NCI-H1694 (cell line): ENCODE measurements at places on chromosomes 7 and 10.

- DNase-seq: no peak
Observed at GRCh38 chr10:1631282-1631681, 106.0 kb downstream of the ADARB2 start.

DNA sequence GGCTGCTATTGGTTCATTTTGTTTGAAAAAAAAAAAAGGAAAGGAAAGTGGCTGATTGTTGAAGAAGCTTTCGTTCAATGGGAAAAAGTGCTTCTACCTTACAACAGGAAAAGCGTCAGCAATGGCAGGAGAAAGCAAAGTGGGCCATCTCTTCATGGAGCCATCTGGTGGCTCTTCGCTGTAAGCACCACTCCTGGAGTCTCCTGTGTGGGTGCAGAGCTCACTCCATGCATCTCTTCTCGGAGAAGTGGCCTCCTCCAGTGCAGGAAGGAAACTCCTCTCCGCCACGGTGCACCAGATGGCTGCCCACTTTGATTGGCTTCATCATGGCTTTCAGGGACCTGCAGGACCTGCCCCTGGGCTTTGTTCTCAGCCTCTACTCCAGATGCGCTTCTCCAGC, 250.9 kb downstream of the PTEN start:
- peak; percentile 28 for DNase-seq

DNA sequence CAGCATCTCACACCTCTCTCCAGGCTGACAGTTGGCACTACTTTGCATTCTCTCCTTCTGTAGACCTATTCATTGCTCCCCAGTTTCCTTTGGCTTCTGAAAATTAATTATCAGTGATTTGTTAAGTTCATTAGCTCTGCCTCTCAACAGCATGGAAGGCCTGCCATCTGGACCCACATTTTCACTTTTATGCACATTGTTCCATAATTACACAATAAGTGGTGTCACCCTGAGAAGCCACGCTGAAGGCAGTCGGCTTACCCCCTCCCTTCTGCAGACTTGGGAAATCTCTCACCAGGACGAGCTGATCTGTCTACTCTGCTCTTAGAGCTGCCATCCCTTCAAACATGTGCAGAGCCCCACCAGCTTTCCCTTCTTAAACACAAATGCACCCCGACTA, 64.7 kb downstream of the SLIT1 start:
- DNase-seq: peak; percentile 72

DNA sequence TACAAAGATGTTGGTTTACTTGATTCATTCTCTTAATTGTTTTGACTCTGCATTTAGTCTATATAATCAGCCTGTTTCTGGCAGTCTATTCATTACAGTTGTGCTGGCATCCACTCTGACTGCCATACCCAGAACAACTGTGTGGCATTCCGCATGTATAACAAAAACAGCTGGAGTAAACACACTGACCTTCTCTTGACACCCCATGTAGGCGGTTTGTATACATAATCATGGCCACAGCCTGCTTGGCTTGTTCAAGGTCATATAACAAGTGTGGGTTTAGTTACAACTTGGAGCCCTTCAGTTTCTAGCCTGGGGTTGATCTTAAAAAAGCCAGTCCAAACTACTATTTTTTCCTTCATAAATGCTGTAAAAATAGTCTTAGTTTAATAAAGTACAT, 70.9 kb downstream of the MBL2 start:
- DNase-seq: no peak

DNA sequence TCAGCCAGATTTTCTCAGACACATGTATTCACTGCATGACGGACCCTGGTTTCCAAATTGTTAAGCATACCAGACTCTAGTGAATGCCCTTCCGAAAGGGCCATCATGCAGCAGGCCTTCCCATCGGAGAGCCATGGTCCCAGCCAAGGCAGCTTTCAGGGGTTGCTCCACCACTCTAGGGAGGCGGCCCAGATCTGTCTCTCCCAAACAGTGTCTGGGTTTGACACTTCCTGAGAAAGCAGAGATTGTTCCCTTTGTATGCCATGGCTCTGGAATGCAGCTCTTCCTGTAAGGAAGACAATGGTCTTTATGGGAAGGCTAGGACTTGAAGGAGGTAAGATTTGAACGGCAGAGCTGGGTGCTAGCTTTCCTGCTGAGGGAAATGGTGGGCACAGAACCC, 178.8 kb upstream of the BMPER start:
- DNase-seq: no peak

GRCh38 chr7:81690251-81690650, 79.6 kb downstream of the HGF start:
- no peak for DNase-seq

DNA sequence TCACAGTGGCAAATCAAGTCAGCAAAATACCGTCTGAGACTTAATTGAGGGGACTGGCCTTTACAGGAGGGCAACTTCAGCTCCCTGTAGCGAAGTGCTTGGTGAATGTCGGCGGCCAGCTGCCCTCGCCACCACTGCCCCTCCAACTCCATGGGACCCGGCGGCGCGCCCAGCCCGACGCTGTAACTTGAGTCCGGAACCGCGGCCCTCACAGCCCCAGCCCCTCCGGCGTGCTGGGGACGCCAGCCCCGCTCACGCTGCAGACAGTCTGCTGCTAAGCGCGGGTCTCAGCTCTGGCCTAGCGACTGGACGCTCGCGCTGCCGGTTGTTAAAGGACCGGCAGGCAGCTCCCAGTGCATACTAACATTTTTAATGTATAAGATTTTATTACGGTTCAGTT, 113.4 kb upstream of the NUPR2 start:
- no peak for DNase-seq

DNA sequence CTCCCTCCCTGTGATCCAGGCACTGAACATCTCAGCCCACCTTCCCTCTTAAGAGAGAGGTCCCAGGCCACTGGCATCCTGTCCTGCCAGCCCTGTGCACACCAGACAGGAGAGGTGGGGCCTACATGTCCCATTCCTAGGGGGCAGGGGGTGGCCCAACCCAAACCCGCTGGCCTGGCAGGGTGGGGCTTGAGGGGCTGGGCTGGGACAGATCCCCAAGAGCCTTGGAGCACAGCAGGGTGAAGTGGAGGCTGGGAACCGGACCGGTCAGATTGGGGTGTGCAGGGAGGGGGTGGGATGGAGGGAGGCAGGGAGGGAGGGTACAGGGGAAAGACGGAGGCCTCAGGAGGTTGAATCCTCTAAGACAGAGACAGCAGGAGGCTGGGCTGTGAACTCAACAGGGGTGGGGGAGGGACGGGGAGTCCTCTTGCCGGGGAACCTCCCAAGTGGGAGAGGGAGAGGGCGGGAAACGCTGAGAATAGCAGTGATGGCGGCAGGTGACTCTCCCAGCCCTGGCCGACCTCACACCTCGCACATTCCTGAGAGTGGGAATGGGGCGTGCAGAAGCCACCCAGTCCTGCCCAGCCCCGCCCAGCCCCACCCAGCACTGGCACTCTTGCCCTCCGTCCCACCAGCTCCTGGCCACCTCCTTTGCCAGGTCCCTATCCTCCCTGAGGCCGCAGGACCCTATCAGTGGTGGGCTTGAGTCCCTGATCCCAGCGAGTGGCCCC, 6.7 kb downstream of the TSC22D4 start:
- no peak for DNase-seq

- peak; percentile 80 for DNase-seq
Observed at GRCh38 chr10:31749981-31750840, 178.4 kb downstream of the ARHGAP12 start.

DNA sequence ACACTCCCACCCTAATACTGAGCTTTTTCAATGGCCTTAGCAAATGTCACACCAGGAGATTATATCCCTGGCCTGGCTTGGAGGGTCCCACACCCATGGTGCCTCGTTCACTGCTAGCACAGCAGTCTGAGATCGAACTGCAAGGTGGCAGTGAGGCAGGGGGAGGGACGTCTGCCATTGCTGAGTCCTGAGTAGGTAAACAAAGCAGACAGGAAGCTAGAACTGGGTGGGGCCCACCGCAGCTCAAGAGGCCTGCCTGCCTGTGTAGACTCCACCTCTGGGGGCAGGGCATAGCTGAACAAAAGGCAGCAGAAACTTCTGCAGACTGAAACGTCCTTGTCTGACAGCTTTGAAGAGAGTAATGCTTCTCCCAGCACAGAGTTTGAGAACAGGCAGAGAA, 338.9 kb upstream of the MBL2 start:
- no peak for DNase-seq

DNA sequence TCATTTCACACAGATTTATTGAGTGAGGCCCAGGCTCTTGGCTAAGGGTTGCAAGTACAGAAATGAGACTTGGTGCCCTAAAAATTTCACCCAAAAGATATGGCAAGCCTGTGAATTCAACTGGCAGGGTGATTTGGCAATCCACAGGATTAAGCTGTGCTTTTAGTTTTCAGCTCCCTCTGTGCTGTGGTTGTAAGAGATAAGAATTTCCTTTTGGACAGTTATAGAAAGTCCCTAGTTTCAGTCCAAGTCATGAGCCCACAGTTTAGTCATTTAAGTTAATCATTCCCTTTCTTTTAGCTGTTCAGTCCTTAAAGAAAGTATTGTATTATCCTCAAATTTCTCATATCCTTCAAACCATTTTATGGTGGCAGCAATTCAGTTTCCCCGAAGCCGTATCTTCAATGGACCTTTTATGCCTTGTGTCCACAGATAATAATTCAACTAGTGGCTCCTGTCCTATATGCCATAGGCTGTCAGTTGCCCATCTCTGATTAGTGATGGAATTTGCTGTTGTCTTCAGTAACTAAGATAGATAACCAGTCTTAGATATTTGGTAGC, 73.4 kb upstream of the NAMPT start:
- DNase-seq: no peak

DNA sequence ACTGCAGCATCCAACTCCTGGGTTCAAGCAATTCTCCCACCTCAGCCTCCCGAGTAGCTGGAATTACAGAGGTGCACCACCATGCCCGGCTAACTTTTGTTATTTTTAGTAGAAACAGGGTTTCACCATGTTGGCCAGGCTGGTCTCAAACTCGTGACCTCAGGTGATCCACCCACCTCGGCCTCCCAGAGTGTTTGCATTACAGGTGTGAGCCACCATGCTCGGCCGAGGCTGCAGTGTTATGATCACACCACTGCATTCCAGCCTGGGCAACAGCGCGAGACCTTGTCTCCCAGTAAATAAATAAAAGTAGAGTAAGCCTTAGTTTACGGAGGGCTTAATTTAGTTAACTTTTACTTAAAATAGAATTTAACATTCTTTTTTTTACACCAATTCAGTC, 23.7 kb upstream of the IGF2BP3 start:
- DNase-seq: no peak

GRCh38 chr7:106639476-106640334, 21.3 kb downstream of the CCDC71L start:
- DNase-seq: no peak

DNA sequence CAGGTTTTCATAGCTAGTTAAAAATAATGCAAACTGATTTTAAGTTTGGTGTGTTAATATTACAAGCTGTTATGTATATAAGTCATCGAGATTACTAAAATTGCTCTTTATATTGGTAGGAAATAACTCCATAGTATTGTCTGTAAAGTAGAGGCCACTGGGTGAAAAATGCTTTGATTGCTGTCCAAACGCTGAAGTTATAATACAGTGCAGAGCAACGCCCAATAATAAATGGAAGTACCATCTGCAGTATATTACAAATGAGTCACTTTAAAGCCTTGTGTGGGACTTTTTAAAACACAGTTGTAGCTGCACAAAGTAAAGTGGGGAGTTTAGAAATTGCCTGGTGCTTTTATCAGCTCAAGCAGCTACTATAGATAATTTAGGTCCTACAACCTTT, 196.1 kb downstream of the NXPH1 start:
- DNase-seq: no peak
